NCI-H1048 (cell line): ENCODE measurements at places on chromosomes 7 and 10.

DNA sequence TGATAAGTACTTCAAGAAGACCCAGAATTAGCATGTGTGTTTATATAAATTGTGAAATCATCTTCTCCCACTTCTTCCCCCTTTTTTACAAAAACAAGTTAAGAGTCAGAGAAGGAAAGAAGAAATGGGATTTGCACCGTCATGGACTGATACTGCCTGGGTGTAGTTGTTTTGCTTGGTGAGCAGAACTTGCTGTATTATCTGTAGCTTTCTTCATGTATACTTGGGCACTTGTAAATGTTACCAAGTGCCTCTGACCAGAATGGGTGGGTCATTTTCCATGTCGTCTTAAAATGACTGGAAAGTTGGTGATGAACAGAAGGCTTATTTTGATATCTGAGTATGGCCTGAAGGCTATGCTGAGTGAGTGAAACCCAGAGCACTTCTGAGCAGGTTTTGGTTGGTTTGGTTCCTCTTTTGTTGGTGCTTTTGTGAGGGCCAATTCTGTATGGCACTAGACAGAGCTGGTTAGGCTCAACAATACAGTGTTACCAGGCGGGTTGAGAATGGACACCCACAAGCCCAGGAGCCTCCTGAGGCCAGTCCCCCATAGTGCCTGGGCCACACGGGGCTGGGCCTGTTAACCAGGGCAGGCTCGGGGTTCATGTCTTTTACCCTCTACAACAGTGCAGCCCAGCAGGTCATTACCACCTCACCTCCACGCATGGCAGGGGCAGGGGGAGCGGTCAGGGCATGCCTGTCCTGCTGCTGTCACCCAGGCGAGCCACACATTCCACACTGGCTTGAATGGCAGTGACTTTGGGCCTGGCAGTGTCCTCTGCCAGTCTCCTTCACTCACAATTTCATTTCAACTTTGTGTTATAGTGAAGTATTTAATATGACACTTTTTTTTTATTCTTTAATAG, 115.1 kb downstream of the CCNY start:
- no peak for DNase-seq

DNA sequence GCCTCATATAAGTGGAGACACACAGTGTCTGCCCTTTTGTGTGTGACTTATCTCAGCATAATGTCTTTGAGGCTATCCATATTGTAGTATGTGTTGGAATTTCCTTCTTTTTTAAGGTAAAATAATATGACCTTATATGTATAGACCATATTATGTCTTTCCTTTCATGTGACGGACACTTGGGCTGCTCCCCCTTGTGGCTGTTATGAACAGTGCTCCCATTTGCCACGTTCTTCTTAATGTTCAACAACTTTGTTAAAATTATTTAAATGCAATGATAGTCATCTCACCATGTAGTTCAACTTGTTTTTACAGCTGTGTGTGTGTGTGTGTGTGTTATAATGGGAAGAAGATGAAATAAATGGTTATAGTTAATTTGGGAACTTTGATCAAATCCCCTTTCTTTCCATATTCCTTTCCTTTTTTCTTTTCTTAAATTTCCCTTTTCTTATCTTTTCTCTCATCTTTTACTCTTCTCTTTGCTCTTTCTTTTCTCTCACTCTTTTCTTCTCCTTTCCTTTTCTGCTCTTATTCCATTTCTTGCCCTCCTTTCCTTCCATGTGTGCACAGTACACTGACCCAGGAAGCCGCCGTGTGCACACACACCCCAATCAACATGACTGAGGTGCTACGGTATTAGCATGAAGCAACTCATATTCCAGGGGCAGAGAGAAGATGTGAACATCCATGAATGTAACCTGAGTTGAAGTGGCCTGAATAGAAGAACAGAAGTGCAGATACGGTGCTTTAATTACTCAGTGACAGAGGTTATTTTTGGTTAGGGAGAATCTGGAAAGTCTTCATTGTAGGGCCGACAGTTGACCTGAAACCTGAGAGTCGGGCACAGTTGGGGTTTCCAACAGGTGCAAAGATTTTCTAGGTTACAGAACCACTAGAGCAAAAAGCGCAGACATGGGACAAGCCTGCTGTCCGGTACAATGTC, 596.6 kb downstream of the SDK1 start:
- DNase-seq: peak; percentile 26

DNA sequence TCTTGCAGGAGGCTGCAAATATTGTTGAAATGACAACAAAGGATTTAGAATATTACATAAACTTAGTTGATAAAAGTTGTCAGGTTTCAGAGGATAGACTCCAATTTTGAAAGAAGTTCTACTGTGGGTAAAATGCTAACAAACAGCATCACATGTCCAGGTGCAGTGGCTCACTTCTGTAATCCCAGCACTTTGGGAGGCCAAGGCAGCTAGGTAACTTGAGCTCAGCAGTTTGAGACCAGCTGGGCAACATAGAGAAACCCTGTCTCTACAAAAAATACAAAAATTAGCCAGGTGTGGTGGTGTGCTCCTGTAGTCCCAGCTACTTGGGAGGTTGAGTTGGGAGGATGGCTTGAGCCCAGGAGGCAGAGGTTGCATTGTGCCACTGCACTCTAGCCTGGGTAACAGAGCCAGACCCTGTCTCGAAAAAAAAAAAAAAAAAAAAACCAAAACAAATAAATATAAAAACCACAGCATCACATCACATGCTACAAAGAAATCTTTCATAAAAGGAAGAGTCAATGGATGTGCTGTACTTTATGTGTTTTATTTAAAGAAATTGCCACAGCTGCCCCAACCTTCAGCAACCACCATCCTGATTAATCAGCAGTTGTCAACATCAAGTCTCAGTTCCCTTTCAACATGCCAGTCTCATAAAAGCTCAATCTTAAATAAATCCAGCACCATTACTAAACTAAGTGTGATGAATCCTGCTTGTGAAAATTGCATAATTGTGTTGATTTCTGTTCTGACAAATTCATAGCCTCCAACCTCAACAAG, 83.2 kb upstream of the MBL2 start:
- DNase-seq: no peak

GRCh38 chr10:21532694-21533466, 1.2 kb upstream of the MLLT10 start:
- DNase-seq: no peak

GRCh38 chr10:24272374-24272773, 63.4 kb downstream of the KIAA1217 start:
- no peak for DNase-seq

GRCh38 chr10:11517150-11517549, 94.3 kb downstream of the USP6NL start:
- DNase-seq: no peak

- DNase-seq: no peak
Observed at GRCh38 chr7:20980668-20981264, 194.1 kb upstream of the SP8 start.

GRCh38 chr7:83876593-83876992, 227.7 kb upstream of the SEMA3E start:
- no peak for DNase-seq

- peak; percentile 28 for DNase-seq
Observed at GRCh38 chr10:112956631-112957350, 6.7 kb downstream of the TCF7L2 start.

- DNase-seq: no peak
Observed at GRCh38 chr7:44985033-44985695, 6.3 kb upstream of the MYO1G start.

- no peak for DNase-seq
Observed at GRCh38 chr10:114095559-114096337, 52.1 kb downstream of the ADRB1 start.

DNA sequence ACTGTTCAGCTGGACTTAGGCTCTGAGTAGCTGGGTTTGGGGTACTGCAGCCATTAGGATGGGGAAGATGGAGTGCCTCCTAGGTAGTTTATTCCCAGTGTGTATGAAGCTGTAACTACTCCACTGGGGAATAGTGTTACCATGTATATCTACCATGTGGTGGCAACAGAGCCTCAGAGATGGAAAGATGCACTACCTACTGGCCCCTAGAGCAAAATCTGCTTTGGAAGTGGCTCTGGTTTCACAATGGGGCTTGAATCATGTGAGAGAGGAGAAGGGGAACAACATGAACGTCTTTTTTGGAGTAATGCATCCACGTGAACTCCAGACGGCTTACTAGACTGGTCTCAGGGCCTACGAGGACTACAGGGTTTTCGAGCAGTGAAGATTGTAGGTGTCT, 167.3 kb downstream of the CALCR start:
- no peak for DNase-seq

- no peak for DNase-seq
Observed at GRCh38 chr10:2890093-2890492, 177.3 kb upstream of the PFKP start.

- no peak for DNase-seq
Observed at GRCh38 chr7:98797150-98797549, 72.7 kb downstream of the TMEM130 start.

GRCh38 chr7:156094350-156095146, 282.3 kb upstream of the SHH start:
- DNase-seq: no peak

GRCh38 chr7:32779167-32779566, 112.4 kb downstream of the KBTBD2 start:
- no peak for DNase-seq

- DNase-seq: no peak
Observed at GRCh38 chr10:49139028-49139845, 5.4 kb upstream of the FAM170B start.

GRCh38 chr7:69728304-69728703, 130.0 kb downstream of the AUTS2 start:
- DNase-seq: no peak

DNA sequence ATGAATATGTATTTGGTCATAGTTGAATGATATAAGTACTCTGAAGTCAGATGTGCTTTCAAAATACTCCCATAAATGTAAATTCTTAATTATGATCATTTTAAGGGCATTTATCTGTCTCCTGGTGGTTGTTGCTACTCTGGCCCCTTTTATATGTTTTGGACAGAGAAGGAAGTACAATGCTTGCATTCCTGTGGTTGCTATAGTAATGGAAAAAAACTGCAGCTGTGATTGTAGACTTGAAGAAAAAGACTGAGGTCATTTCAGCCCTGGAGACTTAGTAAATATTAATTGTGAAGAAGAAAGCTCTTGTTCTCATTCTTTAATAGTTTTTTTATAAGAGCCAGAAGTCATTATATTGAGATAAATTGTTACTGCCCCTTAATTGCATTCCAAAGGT, 70.2 kb upstream of the FERD3L start:
- no peak for DNase-seq

- no peak for DNase-seq
Observed at GRCh38 chr10:58642283-58642682, 129.6 kb downstream of the BICC1 start.

GRCh38 chr10:60816628-60817397, 38.5 kb downstream of the CDK1 start:
- peak; percentile 80 for DNase-seq

DNA sequence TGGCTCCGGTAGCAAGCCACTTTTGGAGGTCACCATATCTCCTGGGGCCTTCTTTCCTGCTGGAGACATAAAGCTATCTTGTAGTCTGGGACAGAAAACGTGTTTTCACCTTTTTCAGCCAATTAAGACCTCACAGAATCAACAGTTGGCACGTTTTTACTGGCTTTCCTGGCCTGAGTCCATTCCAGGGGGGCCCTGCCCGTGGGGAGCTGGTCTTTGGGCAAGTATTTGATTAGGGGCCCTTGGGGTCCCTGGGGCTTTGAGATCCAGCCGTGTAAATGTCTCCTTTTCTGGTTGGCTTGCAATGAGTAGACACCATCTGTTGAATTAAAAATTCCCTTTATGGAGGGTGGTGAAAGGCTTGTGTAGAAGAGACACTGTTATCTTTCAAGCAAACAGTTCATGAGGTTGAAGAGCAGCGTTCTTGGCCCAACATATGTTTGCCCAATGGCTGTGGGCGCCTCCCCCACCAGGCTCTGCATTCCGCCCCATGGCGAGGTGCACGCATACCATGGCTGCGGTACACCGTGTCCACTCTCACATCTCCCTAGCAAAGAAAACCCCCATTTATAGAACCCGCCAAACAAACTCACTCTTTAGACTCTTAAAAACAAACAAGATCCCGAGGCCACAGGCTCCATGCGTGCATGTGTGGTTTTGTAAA, 593.2 kb downstream of the LRMDA start:
- no peak for DNase-seq

DNA sequence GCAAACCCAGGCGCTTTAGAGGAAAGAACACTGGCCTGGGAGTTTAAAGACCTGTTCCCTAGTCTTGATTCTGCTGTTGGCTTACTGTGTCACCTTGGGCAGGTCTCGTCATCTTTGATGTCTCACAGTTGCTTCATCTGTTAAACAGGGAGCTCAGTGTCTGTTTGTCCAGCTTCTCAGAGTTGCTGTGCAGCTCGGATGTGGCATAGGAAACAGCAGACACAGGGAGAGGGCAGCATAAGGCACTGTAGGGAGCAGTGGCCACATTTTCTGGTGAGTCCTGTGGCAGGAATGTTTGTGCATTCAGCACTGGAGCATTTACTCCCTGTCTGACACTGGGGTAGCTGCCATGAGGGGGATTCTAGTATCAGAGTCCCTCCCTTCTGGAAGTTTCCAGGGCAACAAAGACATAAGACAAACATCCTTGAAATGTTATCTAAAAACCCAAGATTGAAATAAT, 2.0 kb downstream of the REPIN1 start:
- DNase-seq: no peak

DNA sequence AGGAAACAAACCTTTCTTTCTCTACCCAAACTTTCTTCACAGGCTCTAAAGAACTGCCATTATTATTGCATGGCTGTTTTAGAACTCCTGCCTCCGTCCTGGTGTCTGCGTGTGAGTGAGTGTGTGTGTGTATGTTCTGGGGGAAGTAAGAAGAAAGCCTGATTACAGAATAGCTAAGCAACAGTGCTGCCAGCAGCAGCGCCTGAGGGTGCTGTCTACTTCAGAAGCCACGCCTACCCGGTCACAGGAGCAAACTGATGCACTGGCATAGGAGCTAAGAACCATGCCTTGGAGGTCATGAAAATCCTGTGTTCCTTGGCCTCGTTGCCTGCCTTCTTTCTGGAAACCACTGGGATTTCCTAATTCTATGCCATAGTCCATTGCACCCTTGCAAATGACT, 25.2 kb downstream of the LIPK start:
- DNase-seq: no peak

- no peak for DNase-seq
Observed at GRCh38 chr7:42876182-42877068, 35.4 kb downstream of the C7orf25 start.

DNA sequence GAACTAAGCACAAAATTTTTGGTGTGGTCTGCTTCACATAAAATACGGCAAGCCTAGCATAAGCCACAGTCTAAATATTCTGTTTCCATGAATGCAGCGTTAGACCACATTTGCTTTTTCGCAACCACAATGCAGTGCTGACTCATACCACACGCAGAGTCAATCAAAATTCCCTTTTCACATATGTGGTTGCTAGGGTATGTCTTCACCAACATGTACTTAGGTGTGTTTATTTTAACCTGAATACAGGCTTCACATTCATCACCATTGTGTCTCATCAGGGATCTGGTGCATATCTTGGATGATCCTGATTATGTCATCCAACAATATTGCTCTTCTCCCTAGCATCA, 90.8 kb downstream of the CHN2 start:
- DNase-seq: no peak

- DNase-seq: no peak
Observed at GRCh38 chr10:12681252-12681651, 320.3 kb downstream of the CCDC3 start.

GRCh38 chr10:72126184-72126871, 38.0 kb upstream of the SPOCK2 start:
- no peak for DNase-seq
